Activated CD4-positive, CD25-positive, alpha-beta regulatory T cell (primary cell): ENCODE measurements at places on chromosomes 5 and 9.

DNA sequence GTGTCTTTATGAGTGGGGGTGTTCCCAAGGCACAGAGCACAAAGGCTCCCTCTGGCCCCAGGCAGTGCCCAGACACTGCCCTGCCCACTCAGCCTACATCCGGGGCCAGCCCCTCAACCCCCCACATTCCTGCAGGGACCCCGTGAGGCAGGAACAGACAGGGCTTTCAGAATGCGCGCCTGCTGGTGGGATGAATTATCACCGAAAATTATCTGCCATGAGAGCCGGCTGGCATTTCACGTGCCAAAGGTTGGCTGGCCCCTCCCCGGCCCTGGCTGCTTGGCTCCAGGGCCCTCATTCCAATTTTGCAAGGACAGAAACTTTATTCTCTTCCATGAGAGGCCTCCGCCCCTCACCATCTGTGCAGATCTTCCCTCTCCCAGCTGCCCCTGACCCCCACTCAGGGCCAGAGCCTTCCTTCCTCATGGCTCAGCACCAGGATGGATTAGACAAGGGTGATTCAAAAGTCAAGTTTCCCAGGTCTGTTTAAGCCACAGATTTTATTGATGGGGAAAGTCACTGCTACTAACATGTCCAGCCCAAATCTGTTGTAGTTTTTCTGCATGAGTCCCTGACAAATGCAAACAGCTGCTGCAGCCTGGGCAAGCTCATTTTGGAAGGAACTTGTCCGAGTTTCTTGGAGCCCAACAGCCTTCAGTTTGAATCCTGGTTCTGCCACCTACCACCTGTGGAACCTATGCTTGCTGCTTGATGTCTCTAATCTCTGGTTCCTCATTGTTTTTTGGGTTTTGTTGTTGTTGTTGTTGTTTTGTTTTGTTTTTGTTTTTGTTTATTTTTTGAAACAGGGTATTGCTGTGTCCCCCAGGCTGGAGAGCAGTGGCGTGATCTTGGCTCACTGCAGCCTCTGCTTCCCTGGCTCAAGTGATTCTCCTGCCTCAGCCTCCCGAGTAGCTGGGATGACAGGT, 32.3 kb upstream of the WDR38 start:
- no peak for DNase-seq

- DNase-seq, result no peak
These were observed 611.2 kb upstream of the ZNF608 start for GRCh38 chr5:125357660-125358059.

GRCh38 chr9:97880336-97880735, 27.3 kb downstream of the FOXE1 start:
- no peak for DNase-seq

DNA sequence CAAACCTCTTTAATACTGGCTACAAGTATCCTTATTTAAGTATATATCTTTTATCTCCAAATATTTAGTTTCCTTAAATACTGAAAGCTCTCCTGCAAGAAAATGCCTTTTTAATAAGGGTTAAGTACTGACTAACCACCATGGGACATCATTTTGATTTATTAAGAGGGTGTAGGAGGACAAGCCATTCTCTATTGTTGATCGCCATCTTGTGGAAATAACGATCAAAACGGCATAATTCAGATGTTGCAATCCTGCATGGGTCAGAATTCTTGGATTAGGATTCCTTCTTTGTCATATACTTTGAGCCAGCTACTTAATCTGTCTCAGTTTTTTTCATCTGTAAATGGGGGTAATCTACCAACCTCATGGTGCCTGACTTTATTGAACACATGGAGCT, 28.7 kb upstream of the C5orf46 start:
- no peak for DNase-seq

DNA sequence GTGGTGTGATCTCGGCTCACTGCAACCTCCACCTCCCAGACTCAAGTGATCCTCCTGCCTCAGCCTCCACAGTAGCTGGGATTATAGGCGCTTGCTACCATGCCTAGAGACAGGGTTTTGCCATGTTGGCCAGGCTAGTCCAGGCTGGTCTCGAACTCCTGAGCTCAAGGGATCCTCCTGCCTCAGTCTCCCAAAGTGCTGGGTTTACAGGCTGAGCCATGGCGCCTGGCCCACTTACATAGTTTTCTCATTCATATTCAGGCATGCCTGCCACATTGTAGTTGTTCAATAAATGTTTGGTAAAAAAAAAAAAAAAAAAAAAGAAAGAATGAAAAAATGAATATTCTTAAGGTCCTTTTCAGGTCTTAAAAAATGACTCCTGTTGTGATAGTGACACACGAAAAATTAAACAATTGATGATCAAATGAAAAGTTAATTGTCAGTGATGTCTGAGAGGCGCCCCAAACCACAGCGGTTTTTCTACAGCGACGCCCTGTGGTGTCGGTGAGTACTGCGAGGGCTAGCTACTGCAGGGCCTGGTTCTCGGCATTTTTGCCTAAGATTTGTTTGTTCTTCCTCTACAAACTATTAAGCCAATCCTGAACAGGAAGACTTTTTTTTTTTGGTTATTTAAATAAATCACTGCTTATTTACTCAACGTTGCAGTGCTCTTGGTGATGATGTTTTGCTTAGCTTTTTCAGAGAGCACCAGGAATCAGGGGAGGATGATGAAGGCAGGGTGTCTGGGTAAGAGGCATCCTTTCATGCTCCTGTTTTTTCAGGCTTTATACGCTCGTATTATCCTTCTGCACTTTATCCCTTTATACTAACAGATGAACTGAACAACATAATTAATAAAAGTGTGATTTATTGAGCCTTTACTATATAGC, 67.0 kb upstream of the DPYSL3 start:
- no peak for DNase-seq
